Stimulated activated CD4-positive, alpha-beta T cell treated with anti-CD3 and anti-CD28 coated beads, Interleukin-15, amount 100 ng/mL, for 1 hour (primary cell): ENCODE measurements at places on chromosomes 13 and 19.

GRCh38 chr19:2423071-2423914 lies 4.1 kb downstream of the TIMM13 start:
- no peak for DNase-seq

GRCh38 chr19:7098096-7098495 lies 28.6 kb downstream of the ZNF557 start:
- DNase-seq = no peak

DNA sequence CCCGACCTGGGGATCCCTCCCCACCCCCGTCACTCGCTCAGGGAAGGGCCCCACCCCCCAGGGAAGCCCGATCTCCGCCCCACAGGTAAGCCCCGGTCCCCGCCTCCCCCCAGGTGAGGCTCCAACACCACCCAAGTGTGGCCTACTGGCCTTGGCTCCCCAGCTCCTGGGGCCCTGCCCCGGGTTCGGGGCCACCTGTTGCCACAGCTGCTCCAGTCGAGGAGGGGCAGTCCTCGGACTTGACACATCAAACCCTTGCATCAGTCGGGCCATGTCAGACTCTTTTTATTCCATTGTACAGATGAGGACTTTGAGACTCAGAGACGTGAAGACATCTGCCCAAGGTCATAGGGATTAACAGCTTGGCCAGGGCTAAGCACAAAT lies 512 bp downstream of the CC2D1A start:
- DNase-seq = no peak

GRCh38 chr13:82672248-82672647 lies 1210.0 kb downstream of the SLITRK1 start:
- no peak for DNase-seq

DNA sequence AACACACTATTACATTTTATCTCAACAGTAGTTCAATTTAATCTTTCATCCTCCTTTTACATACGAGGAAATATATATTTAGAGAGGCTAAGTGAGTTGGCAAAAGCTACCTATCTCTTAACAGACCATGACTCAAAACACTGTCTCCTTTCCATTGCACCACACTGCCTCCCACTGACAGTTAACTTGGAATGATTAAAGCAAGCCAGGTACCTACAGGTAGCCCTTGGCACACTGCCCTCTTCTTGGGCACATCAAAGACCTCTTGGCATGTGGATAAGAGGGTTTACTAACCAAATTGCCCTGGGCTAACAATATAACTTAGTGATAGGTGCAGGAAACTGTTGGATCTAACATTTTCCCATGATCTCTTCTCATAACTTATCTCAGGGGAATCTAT lies 1.8 kb downstream of the ABHD13 start:
- no peak for DNase-seq

GRCh38 chr19:8361921-8362793 lies 1.8 kb upstream of the ANGPTL4 start:
- no peak for DNase-seq

DNA sequence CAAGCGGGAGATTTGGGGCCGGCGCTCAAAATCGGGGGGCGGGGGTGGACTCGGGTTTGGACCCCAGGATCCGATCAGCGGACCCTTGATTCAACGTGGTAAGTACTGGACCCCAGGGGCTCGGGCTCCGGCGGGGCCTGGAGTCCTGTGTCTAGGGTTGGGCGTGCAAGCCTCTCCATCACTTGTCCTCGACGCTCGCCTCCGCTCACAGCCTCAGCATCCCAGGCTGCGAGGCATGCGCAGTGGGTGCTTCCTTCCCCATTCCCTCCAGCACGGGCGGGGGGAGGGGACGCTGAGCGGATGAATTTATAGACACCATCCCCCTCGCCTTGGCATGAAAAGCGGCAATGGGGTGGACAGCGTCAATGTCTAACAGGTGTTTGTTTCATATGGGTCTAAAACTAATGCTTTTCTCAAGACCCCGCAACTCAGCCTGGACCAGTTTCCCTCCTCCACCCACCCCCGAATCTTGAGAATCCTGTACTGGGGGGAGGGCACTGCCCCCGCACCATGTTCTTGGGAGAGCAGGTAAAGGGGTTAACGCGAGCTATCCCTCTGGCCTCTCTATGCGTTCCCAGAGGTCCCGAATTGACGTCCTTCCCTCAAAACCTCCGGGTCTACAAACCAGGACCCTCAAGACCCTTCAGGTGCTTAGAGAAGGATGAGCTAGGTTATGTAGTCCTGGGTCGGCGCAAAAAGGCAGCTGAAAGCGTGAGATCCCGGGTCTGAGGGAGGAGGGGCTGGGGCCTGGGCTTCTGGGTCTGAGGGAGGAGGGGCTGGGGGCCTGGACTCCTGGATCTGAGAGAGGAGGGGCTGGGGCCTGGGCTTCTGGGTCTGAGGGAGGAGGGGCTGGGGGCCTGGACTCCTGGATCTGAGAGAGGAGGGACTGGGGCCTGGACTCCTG lies 579 bp downstream of the CPT1C start:
- no peak for DNase-seq

GRCh38 chr13:113800576-113800926 lies 41.5 kb downstream of the TMEM255B start:
- no peak for DNase-seq

- DNase-seq = no peak
Measured at GRCh38 chr19:51808333-51808986, 13.5 kb downstream of the FPR3 start.

GRCh38 chr13:52738719-52739467 lies 727 bp downstream of the CNMD start:
- peak; percentile 7 for DNase-seq

DNA sequence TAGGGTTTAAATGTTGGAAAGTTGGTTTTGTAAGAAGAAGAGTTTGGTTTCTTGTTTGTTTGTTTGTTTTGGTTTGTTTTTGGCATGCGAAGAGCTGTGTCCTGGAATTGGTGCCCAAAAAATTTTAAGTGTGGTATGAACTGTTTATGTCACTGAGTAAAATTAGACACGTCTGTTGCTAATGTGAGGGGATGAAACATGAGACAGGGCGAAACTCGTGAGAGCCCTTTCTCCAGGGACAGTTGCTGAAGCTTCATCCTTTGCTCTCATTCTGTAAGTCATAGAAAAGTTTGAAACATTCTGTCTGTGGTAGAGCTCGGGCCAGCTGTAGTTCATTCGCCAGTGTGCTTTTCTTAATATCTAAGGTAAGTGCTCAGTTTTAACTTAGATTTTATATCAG lies at the start of gene SGCG:
Gene SGCG, plus strand, starts transcription at position 269 of the 400 bp plus-strand sequence. CDS start 22,716 bp downstream, outside the sequence.
- DNase-seq = no peak

DNA sequence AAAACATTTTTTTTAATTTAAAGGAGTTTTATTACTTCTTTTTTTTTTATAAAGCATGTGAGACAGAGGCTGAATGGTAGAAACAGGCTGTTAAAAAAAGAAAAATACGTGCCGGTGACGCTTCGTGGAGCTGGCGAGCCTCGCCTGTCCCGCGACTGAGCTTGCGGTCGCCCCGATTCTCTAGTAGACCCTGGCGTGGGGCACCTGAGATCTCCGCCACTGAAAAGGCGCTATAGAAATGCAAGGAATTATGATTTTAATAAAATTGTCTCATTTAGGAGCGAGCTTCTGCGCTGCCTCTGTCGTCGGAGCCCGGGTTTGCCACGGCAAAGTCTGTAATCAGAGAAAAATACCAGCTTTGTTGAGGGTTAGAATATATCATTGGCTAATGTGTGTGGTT lies 18.4 kb downstream of the NFIX start:
- DNase-seq = no peak
